ENCODE measurements at places on chromosomes 3 and 15.

GRCh38 chr15:101018016-101018415 is 98.9 kb downstream of the LRRK1 start:
- DNase-seq: no peak

DNA sequence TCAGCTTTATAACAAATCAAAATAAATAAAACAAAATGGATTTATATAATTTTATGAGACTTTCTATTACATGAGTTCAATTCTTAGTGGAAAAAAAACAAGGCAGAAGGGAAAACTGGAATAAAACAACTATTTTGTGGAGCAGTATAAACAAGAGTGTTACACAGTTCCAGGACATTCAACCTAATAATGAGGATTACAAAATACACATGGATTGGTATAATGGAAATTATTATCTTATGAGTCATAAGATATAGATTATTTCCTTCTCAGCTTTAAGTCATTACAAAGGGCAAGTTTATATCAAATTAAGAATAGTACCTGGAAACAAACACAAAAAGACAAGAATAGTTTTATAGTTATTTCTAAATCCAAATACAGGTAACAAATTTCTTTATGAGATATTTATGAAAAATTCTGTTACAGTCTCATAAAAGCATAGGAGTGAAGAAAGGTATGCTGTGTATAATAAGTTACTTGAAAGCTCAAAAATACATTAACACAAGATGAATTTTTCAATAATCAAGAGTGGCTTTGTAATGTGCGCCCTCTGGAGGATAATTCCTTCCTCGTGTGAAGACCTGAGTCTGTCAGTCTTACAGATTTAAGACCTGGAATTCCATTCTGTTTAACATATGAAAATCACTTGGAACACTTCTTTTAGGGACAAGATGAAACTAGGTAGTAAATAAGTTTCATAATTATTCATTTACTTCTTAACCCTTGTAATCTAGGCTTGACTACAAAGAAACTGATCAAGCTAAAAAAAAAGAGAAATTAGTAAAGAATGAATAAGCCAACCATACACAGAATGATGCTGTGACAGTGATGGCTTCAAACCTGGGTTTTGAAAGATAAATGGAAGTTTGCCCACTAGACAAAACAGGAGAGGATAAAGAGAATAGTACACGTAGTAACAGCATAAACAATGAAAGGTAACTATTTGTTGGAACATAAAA is 9.5 kb downstream of the COPS2 start:
- DNase-seq: no peak

DNA sequence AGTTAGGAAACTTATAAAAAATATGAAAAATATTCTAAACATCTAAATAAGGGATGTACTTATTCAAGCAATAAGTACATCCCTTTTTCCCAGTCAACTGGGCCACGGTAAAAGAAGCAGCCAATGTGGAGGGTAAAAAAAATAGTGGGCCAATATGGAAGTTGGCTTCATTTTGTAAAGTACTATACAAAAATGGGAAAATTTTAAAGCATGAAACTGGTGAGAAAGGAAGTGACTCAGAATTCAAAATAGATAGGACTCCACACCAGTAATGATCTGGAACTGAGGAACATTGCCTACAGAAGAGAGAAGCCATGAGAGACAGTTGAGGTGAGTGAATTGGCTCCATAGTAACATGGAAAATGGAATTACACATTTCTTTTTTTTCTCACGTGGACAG is 108.9 kb downstream of the FNDC3B start:
- DNase-seq: no peak

DNA sequence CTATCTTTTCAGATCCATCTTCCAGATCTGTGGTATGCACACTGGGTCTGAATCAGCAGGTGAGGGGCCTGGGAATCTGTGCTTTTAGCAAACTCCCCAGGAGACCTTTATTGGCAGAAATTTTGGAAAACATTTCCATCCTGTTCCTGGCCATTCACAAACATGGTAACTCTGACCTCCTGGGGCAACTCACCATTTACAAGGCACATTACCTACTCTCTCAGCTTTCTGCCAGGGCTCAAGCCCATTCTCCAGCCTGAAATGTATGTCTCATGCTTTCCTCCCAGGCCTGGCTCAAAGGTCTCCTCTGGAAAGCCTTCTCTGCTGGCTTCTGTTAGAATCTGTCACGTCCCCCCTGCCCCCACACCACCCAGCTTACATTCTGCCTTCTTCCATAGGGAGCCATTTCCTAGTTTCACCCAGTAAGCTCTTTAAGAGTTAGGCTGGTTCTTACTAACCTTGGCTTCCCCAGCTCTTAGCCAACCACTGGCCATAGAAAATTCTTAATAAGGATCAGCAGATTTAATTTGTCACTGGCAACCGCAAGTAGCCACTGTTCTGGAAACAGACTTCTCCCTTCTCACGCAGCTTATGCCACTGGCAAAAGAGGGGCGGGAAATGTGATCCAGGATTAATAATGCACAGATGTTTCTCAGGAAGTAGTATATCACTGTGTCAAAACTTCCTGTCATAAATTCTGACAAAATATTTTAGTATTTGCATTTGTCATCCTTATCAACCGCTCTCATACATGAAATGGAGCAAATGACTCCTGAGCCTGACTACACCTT is 55.0 kb downstream of the RORA start:
- no peak for DNase-seq

DNA sequence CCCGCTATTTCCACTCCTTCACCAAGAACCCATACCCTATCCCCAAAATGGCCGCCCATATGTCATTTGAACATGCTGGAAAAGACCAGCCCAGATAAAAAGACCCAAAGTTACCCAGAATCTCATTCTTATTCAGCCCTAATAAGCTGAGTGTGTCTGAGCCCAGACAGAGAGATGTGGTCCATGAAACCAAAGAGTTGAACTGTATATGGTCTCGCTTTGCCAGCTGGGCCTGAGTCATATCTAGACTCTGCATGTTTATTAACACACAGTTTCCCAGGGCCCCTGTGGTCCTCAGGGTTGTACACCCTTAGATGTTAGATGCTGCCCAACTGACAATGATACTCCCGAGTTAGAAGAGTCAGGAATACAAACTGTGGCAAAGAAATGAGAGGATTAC is 201.9 kb upstream of the STRIT1 start:
- DNase-seq: no peak

DNA sequence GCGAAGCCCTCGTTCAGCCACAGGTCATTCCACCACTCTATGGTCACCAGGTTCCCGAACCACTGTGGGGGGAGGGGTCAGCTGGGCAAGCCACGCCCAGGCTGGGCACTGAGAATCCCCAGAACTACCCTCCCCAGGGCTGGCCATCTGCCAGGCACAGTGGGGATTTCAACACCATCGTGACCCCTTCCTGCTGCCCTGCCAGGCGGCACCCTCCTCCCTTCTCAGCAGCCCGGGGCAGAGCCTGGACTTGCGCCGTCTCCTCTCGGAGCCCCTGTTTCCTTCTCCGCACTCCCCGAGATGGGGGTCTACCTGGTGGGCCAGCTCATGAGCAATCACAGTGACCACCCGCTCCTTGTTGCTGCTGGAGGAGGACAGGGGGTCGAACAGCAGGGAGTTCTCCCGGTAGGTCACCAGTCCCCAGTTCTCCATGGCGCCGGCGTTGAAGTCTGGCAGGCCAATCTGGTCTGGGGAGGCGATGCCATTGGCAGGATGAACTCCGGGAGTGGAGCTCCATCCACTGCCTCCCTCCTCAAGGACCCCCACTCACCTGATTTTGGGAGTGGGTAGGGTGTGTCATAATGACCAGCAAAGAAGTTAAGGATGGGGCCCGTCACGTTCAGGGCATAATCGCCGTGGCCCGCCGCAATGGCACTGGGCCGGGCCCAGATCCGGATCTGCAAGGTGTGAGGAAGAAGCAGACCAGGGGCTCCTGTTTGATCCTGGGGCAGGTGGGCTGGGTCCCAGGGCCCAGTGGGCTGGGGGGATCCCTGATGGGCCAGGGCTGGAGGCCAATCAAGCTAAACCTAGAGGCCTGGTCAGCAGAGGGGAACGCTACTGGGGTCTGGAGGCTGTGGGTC is 10.5 kb downstream of the ANPEP start:
- DNase-seq: no peak

DNA sequence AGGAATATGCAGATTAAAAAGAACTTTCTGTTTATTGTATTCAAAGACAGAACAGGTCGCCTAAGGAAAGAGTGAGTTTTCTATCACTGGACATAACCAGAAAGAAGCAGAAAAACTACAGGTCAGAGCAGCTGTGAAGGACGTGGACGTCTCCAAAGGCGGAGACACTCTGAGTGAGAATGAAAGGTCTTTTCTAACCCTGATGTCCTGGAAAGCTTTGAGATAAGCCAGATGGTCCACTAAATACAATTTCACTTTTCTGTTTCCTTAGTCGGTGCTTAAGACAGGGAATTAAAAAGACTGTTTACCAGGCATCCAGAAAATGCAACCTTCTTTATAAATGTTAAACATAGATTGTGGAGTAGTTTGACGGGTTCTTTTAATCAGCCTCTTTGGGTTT is 360.4 kb downstream of the FGF12 start:
- DNase-seq: no peak

DNA sequence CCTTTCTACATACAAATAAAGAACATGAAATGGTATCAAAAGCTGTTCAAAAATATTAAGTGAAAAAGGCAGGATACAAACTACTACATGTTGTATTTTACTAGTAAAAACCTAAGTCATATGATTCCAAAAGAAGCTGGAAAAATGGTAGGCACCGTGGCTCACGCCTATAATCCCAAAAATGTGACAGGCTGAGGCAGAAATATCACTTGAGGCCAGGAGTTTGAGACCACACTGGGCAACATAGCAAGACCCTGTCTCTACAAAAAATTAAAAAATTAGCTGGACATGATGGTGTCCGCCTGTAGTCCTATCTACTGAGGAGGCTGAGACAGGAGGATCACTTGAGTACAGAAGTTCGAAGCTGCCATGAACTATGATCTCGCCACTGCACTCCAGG is 1.7 kb downstream of the EMC7 start:
- DNase-seq: no peak

- DNase-seq: no peak
Observed at GRCh38 chr3:123720638-123721037, 135.8 kb upstream of the HACD2 start.

DNA sequence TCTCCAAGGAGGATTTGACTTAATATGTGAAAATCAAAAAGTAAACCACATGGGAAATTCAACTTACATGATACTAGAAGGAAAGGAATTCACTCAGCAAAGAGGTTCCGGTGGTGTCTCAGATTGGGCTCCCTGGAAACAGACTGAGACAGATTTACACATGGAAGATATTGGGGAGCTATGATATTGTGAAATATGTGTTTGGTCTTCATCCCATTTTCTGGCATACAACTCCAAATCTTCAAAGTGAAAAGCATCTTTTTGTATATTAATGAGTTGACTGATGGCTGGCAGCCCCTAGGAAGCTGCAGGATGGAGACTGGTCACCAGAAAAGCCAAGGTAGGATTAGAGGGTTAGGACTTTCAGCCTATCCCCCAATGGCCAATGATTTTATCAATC is 29.3 kb downstream of the GRK7 start:
- no peak for DNase-seq

- no peak for DNase-seq
Observed at GRCh38 chr3:126158912-126159454, 21.4 kb downstream of the ALDH1L1 start.

DNA sequence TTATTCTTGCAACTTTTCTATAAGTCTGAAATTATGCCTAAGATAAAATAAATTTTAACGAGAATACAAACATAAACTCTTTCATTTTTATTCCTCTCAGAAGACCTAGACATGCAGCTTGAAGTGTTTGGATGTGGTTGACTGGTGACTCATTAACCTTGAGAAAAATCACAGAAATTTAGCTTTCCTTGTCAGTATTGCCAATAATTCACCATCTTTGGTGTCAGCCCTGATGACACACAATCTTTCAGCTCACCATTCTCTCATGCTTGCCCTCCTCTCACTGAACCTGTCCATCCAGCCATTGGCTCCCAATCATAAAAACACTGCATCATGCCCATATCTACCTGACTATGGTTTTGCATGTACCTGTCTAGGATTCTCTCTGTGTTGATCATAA is 22.6 kb upstream of the TNFAIP8L3 start:
- no peak for DNase-seq

- no peak for DNase-seq
Observed at GRCh38 chr3:113304102-113304501, 92.7 kb downstream of the BOC start.

DNA sequence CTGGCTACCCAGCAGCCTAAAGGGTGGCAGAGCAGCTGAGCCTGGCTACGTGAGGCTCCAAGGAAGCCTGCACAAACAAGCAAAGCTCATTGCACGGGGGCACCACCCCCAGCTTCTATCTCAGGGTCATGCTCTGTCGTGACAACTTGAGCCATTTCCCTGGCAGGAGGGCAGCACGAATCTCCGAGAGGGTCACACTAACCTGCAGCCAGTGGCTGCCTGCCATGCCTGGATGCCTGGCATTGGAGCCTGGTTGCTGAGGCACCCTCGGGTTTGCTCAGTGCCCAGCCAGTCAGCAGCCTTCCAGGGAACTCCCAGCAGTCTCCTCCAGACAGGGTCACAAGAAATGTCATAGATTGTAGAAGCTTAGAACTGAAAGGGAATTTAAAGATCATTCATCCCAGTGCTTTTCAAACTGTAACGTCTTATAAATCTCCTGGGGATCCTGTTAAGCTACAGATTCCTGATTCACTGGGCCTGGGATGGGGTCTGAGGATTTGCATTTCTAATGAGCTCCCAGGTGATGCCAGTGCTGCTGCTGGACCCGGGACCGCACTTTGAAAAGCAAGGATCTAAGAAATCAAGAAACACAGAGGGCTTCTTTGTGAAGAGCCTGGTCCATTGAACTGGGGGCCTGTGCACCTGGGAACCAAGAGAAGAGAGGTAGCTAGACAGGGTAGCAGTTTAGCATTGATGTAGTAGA is 48.4 kb downstream of the TMEM266 start:
- no peak for DNase-seq

- DNase-seq: peak; percentile 33
Observed at GRCh38 chr15:49313650-49314049, 109.4 kb upstream of the FGF7 start.

DNA sequence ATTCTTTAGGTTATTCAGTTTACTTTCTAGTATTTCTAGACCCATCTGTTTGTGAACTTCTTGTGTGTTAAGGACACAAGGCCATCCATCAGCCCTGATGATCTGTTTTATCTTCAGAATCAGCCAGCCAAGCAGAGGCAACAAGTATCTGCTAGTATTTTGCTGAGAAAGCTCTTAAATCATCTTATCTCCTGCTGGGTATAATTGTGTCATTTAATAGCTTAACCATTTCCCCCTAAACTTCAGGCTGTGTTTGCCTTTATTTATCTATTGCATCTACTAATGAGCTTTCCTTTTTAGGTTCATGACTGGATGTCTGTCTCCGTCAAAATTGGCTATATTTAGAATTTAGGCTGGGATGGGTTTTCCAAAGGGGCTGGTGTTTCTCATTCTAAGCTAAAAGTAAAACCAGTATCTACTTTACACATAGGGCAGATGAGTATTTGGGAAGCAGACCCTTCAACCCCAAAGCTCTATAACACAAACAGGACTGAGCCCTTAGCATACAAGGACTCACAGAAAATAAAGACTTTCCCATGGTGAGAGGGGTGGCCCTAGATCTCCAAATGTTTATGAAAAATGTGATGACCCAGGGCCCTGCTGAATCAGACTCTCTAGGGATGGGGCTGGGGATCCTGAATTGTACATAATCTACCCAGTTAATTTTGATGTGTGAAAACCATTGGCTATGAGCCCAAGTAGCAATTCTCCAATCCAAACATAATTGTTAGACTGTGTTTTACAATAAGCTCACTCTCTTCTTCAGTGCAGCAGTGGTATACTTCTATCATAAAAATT is 65.3 kb upstream of the PSMD6 start:
- no peak for DNase-seq

GRCh38 chr3:159829539-159830227 is 159.0 kb upstream of the IL12A start:
- DNase-seq: peak; percentile 92

All from epithelial cell of prostate (primary cell).